ENCODE measurements at places on chromosomes 6 and 20.

DNA sequence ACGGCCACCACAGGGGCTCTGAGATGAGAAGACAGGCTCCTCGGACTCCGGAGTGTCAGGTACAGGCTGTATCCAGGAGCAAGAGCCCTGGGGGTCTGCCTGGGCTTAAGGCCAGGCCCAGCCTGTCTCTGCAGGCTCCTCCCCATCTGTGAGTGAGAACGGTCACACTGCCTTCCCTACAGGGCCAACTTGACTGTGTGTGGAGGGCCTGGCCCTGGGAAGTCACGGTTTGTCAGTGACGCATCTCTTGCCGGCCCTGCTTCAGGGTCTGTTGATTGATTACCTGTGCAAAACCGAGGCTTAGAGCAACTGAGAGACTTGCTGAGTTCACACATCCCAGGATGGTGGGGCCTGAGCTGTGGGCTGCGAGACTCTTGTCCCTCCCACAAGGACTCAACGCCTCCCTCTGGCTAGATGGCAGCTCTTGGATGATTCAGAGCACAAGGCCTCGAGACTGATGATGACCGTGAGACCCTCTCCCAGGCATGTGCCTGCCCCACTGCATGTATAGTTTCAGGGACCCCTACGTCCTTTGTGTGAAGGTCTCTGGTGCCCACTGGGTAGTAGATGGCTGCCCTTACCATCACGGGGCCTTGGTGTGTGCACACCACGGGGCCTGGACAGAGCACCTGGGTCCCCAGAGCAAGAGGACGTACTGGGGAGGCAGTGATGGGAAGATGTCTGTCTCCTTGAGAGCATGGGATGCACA lies 5.9 kb downstream of the RBM38 start:
- peak overlapping the region; percentile 78 for H3K4me3 ChIP-seq
- peak overlapping the region; percentile 97 for H3K27ac ChIP-seq
- H3K27me3 ChIP-seq = no peaks in the 10 kb centered on the region
- DNase-seq = no peak
- peaks cover 90% of the 10 kb centered on the region for H3K4me1 ChIP-seq

DNA sequence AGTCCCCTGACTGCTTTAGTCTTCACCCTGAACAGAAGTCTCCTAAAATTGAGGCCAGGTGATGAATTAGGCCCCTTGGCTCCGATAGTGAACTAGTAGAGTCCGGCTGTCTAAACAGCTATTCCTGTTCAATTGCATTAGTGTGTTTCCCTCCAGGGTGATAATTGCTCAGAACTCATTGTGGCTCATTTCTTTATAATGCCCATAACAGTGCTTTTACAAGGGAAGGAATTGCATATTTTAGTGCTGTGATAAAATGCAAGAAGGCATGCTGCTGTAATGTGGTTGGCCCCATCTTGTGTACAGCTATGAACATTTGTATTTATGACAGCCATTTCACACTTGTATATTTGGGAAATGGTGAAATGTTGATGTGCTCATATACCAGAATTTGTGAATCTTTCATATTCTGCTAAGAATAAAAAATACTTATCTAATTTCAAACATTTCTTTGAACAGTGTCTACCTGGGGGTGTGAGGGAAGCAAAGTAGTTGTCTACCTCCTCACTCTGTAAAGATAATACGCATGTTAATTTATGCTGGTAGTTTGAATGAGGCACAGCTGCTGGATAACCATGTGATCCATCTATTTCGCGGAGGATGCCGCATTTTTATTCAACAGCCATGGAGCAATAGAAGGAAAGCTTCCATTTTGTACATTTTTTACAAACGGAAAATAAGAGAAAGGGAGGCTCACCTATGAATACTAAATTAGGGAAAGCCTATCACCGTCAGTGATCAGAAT lies 451.4 kb downstream of the NKAIN2 start:
- no peak for DNase-seq
- no peaks in the 10 kb centered on the region for H3K36me3 ChIP-seq
- no peak overlapping the region for H3K27ac ChIP-seq
- H3K4me3 ChIP-seq = no peak overlapping the region
- H3K4me1 ChIP-seq = no peaks in the 10 kb centered on the region

GRCh38 chr6:11374036-11375010 lies 141.9 kb upstream of the NEDD9 start:
- H3K36me3 ChIP-seq = peaks cover 75% of the 10 kb centered on the region
- DNase-seq = no peak
- no peak overlapping the region for H3K4me3 ChIP-seq
- H3K27me3 ChIP-seq = no peaks in the 10 kb centered on the region
- H3K27ac ChIP-seq = no peak overlapping the region
- H3K4me1 ChIP-seq = peaks cover 53% of the 10 kb centered on the region

DNA sequence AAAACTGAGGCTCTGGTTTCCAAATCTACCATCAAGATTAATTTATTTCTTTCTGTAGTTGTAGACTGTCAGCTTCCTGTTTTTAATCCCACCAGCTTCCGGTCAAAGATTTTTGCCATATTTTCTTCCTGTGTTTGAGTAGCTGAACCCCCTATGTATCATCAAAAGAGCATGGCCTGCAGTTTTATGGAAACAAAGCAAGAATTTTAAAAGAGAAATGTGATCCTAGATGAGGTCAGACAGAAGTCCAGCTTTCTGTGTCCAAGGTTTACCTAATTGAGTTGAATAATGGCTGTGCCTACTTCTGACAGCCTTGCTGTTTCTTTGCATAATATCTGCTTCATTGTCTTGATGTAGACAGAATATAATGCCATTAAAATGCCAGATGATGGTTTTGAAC lies 163.7 kb downstream of the CARMIL1 start:
- no peaks in the 10 kb centered on the region for H3K36me3 ChIP-seq
- H3K27me3 ChIP-seq = no peaks in the 10 kb centered on the region
- peaks cover 5% of the 10 kb centered on the region for H3K4me1 ChIP-seq
- H3K27ac ChIP-seq = no peak overlapping the region
- no peak overlapping the region for H3K4me3 ChIP-seq

DNA sequence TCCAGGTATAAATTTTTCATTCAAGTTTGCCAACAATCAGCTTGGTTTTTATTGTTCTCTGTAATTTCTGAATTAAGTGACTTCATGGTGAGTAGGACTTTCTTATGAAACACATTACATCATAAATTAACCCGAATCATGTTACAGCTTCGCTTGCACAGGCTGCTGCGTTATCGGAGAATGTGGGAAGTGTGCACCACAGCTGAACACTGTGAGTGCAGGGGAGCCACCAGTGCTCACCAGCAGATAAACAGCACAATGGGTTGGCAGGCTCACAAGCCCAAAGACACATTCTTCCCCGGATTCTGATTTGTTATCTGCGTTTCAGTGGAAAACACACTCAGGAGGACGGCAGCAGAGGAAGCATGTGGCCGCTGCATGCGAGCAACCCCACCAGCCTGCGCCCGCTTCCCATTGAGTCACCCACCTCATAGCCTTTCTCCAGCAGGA lies 121.1 kb downstream of the GMDS start:
- H3K4me1 ChIP-seq = peaks cover 9% of the 10 kb centered on the region
- no peak for DNase-seq
- H3K36me3 ChIP-seq = no peaks in the 10 kb centered on the region
- H3K27ac ChIP-seq = no peak overlapping the region
- no peak overlapping the region for H3K4me3 ChIP-seq
- no peaks in the 10 kb centered on the region for H3K27me3 ChIP-seq

GRCh38 chr6:130466052-130466747 lies 100.4 kb downstream of the TMEM200A start:
- no peaks in the 10 kb centered on the region for H3K36me3 ChIP-seq
- H3K4me1 ChIP-seq = peaks cover 11% of the 10 kb centered on the region
- no peak overlapping the region for H3K27ac ChIP-seq
- no peak overlapping the region for H3K4me3 ChIP-seq
- H3K27me3 ChIP-seq = peaks cover 2% of the 10 kb centered on the region

DNA sequence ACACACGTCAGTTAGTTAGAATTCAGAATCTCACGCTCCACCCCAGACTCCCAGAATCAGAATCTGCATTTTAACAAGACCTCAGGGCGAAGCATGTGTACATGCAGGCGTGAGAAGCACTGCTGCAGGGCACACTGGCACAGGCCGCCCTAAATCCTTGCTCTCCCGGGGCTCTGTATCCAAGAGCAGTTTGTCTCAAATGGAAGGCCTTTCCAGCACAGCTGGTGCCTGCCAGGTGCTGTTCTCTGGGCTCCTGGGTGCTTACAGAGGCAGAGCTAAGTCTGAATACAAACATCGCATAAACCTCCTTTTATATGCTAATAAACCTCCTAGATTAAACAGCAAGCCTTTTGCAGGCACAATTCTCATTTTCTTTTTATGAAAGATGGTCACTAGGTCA lies 119.1 kb upstream of the CD93 start:
- H3K4me3 ChIP-seq = no peak overlapping the region
- DNase-seq = no peak
- no peaks in the 10 kb centered on the region for H3K4me1 ChIP-seq
- H3K36me3 ChIP-seq = no peaks in the 10 kb centered on the region
- H3K27me3 ChIP-seq = peaks cover 18% of the 10 kb centered on the region
- H3K27ac ChIP-seq = no peak overlapping the region

GRCh38 chr6:32151181-32151862 lies 417 bp downstream of the PRRT1 start:
- DNase-seq = no peak
- H3K36me3 ChIP-seq = peaks cover 5% of the 10 kb centered on the region
- no peak overlapping the region for H3K27ac ChIP-seq
- peaks cover 47% of the 10 kb centered on the region for H3K4me1 ChIP-seq

DNA sequence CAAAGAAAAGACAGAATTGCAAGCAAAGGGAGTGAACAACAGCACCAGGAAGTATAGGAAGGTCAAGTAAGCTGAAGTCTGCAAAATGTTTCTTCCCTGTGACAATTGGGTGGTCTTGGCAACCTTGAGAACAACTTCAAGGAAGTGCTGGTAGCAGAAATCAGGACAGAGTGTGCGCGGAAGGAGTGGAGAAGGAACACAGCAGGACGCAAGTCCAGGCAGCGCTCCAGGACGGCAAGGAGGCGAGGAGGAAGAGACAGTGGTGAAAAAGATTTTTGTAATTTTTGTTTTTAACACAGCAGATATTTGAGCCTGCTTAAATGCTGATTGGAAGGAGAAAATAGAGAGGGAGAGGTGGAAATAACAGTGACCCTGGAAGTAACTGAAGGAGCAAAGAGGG lies 141.7 kb downstream of the F13A1 start:
- no peak for DNase-seq
- peaks cover 5% of the 10 kb centered on the region for H3K27me3 ChIP-seq
- H3K4me3 ChIP-seq = no peak overlapping the region
- H3K27ac ChIP-seq = no peak overlapping the region

GRCh38 chr6:151431337-151431736 lies 20.6 kb downstream of the RMND1 start:
- H3K27me3 ChIP-seq = no peaks in the 10 kb centered on the region
- no peaks in the 10 kb centered on the region for H3K4me1 ChIP-seq

- no peaks in the 10 kb centered on the region for H3K4me1 ChIP-seq
- no peak overlapping the region for H3K4me3 ChIP-seq
- no peak overlapping the region for H3K27ac ChIP-seq
- H3K27me3 ChIP-seq = peaks cover 41% of the 10 kb centered on the region
- H3K36me3 ChIP-seq = no peaks in the 10 kb centered on the region
Observed at GRCh38 chr6:38805692-38806091, 90.6 kb downstream of the DNAH8 start.

GRCh38 chr20:16393297-16393696 lies 180.0 kb downstream of the KIF16B start:
- H3K36me3 ChIP-seq = no peaks in the 10 kb centered on the region
- H3K27me3 ChIP-seq = no peaks in the 10 kb centered on the region
- no peak overlapping the region for H3K4me3 ChIP-seq
- no peak for DNase-seq

DNA sequence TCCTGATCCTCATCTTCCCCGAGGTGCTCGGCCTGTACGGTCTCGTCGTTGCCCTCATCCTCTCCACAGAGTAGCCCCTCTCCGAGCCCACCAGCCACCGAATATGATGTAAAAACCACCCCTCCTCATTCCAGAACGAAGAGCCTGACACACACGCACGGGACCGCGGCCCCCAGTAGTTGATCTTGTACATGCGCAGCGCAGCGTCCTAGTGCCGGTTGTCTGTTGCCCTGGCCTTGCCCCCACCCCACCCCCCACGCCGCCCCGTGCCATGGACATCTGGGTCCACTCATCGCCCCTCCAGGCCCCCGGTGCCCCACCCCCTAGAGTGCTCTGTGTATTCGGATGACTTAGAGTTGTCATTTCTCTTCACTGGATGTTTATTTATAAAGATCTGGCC lies 5.2 kb upstream of the PRPH2 start:
- no peak for DNase-seq
- H3K4me3 ChIP-seq = peak overlapping the region; percentile 44
- no peaks in the 10 kb centered on the region for H3K36me3 ChIP-seq
- H3K27ac ChIP-seq = peak overlapping the region; percentile 62

Measured in activated CD4-positive, alpha-beta memory T cell treated with anti-CD3 and anti-CD28 coated beads, Interleukin-2, amount 10 ng/mL, durations not matched to agents 7 days and 5 days (primary cell).